B cell (primary cell): ENCODE measurements at places on chromosomes 7 and 10. TPM values are rescaled to one million over a fixed set of nuclear protein-coding genes. Genes with fewer than 3 reads are reported as not detected.

The TAS2R5 gene
- polyA plus RNA-seq, result 1.3 and 2.6 TPM in 2 replicates

The IGF2BP3 gene
- 0.50 and 0.63 TPM in 2 replicates for polyA plus RNA-seq

The SLK gene
- polyA plus RNA-seq, result 2.9 and 4.9 TPM in 2 replicates

The GIMAP1 gene
- polyA plus RNA-seq, result 0.63 and 0.68 TPM in 2 replicates

The KCNMA1 gene
- 0.82 and 1.6 TPM in 2 replicates for polyA plus RNA-seq
